ENCODE measurements at places on chromosomes 12 and 14.

DNA sequence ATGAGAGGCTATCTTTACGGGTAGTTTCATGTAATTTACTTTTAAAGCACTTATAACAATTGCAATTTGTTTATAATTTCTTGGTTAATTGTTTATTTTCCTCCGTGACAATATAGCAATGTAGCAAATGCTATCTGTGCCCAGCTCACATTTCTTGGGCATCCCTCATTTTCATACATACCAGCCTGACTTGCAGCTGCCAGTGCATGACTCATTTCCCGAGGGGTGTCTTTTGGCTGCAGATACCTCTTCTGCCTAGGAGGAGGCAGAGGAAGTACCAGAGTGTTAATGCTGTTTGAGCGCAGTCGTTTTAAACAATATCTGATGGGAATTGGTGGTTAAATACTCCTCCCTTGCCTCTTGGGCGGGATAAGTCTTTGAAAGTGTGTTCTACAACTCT, 104.2 kb upstream of the ABCD2 start:
- no peak for DNase-seq

DNA sequence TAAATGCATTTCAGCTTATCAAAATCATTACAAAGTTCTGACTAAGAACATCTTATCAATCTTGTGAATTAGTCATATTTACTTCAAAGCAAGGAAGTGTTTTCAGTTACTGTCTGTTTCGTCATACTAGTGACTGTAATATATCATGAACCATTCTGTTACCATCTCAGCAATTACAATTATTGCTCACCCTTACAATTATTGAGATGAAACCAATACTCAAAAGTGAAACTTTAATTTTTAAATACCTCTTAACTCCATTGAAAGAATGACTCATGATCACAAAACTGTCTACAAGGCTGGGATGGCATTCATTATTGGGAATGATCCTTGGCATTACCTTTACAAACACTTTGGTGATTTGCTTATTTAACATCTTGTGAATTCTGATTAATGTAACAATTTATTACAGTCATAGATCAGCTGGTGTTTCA, 90.3 kb downstream of the RPS6KA5 start:
- no peak for DNase-seq

- DNase-seq, result no peak
Measured at GRCh38 chr12:26157001-26157400, 32.2 kb upstream of the BHLHE41 start.

GRCh38 chr14:104797115-104798044, 1.8 kb upstream of the AKT1 start:
- no peak for DNase-seq

DNA sequence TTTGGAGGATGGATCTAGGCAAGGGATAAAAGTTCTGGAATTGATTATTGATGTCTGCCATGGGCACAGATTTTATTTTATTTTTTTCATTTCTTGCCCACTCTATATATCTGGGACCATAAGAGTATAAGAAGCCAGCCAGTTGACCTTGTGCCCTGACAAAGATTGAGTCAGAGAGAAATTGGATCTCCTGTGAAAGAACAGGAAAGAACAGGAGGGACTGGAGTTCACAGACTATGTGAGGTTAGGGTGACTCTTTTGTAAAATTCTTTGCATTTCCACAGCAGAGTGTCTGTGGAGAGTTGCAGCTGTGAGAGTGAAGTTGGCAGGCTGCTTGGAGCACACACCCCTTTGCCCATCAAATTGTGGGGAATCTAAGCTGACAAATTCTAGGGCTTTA, 358.4 kb upstream of the TBX3 start:
- no peak for DNase-seq

DNA sequence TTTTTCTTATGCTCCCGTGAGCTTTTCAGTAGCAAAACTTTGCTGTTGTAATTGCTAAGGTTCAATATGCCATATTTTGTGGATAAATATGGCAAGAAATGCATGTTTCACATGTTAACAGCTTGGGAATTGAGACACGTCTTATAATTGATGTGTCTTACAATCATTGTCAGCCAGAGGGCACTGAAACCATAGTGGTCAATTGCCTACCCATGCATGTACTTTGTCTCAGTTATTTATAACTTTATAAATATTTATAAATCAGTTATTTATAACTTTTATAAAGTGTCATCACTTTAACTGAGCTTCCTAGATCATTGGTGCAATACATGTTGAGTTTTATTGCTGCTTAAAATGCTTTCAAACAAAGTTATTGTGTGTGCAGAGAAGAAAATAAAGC, 82.0 kb downstream of the CATSPERB start:
- peak; percentile 49 for DNase-seq

GRCh38 chr14:32345311-32345791, 16.3 kb downstream of the AKAP6 start:
- DNase-seq, result no peak

- peak; percentile 53 for DNase-seq
Measured at GRCh38 chr12:89882050-89882449, 173.4 kb upstream of the ATP2B1 start.

GRCh38 chr12:41956353-41956752, 188.3 kb downstream of the GXYLT1 start:
- no peak for DNase-seq

- DNase-seq, result no peak
Measured at GRCh38 chr12:130952171-130952954, 1.3 kb upstream of the ADGRD1 start.

DNA sequence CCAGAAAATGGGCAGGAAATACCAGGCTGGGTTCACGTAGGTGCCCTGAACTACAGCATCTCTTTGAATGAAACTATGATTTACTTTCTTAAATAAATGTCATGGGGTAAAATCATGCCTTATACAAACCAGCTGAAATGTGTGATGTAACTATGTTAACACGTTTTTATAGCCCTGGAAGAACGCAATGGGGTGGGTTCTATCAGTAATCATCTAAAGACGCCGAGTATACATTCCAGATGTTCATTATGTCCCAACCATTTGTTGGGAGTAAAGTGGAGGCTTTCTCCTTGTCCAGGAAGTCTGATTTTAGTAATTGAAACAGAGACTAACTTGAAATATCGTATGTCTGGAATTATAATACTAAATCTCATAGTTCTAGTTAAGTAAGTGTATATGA, 16.2 kb upstream of the IGF1 start:
- no peak for DNase-seq

- no peak for DNase-seq
Measured at GRCh38 chr12:109137055-109137454, 20.7 kb downstream of the ACACB start.

DNA sequence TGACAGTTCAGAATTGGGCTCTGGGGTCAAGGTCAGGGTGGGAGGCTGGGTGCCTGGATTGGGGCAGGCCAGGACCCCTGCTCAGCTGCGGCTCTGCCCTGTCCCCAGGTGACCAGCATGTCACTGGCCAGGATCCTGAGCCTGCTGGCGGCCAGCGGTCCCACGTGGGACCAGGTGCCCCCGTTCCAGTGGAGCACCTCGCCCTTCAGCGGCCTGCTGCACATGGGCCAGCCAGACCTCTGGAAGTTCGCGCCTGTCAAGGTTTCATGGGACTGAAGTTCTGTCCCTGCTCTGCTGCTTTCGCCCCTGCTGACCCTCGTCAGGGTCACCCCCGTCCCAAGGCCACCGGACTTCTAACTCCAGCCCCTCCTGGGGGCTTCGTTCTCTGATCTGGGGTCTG, 15.3 kb downstream of the SDS start:
- DNase-seq, result no peak

GRCh38 chr12:62865937-62866336, 69.0 kb downstream of the PPM1H start:
- DNase-seq, result no peak

- DNase-seq, result no peak
Measured at GRCh38 chr12:20641106-20641505, 54.0 kb upstream of the SLCO1C1 start.

DNA sequence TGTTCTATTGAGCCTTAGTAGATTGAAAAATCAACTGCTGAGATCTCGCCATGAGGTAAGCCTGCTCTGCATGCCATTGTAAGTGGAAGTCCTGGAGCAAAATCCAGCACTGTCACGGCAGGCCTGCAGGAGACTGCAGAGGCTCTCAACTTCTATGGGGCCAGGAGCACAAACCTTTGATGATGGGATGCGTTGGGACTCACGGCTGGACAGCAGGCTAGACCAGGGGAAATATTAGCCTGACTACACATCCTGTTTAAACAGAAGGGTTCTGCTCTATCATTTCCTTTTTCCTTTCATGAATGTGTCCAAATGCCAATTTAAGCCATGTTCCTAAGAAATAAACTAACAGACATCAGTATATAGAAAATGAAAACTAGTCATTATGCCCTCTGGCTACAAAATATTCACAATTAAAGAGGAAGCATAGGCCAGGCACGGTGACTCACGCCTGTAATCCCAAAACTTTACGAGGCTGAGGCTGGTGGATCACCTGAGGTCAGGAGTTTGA, 33.9 kb upstream of the RASSF8 start:
- DNase-seq, result no peak

- DNase-seq, result no peak
Measured at GRCh38 chr14:68815298-68816182, 22.7 kb upstream of the ZFP36L1 start.

DNA sequence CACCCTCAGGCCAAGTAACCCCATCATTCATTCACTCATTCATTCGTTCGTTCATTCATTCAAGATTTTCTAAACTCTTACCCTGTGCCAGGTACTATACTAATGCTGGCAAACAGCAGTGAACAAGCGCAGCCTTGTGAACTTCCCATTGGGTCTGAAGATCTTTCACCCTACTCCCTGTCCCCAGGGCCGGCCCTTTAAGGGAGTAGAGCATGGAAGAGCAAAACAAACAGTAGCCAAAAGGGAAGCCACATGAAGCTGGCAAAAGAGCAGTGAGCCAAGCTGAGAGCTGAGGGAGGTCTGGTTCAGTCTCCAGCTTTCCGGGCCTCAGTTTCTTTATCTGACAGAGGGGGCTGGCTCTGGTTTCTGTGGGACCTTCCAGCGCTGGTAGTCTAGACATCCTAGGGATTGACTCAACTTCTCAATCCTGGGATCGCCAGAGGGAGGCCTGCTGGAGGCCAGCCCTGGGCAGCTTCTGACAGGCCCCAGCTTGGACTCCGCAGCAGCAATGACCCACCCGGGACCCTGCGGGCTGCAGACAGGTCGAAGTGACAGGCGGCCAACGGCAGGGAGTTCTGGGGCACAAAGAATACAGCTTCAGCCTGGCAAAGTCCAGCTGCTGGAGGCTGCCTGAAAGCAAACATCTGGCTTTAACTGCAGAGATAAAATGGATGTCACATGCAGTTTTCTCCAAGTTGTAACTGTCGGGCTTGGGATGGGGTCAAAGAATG, 27.1 kb downstream of the ACTN1 start:
- no peak for DNase-seq

- DNase-seq, result no peak
Measured at GRCh38 chr14:68076451-68076850, 256.9 kb downstream of the RAD51B start.

DNA sequence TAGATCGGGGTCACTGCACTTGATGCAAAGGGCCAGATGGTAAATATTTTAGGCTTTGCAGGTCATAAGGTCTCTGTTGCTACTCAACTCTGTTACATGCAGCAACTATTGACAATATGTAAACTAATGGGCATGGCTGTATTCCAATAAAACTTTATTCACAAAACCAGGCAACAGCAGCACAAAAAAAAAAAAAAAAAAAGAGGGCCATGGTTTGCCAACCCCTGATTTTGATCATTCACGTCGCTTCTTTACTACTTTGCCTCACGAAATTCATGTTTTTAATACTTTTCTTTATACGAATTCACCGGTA, 152.9 kb downstream of the RBM19 start:
- DNase-seq, result no peak

DNA sequence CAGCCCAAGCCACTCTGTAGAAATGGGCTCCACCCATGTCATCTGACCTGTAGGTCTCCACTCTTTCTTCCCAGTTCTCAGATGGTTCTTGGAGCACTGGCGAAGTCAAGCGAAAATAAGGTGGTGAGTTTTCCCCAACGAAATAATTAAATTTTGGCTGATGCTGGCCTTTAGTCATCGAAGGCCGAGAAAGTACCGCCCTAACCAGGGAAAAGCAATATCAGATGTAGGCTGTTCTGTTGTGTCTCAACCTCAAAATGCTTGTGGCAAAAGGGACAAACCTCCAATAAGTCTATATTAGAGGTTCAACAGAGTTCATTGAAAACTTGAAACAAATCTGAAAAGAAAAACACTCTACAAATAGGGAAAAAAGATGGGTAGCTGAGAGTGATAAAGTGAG, 48.6 kb upstream of the BCAT1 start:
- no peak for DNase-seq

DNA sequence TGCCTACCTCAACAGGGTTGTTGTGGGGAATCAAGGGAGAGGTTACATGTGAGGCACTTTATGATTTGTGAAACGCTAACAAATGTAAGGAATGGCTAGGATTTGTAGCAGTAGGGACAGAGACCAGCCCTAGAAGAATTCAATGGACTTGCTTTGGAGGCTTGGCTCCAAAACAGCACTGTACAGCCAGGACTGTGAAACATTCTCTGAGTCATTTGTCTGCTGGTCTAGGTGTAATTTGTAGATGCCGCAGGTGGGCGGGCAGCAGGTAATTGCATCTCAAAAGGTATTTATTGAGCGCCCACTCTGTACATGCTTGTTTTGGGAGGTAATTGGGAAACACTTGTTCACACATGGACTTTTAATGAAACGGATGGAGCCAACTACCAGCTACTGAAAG, 11.4 kb downstream of the SLC7A8 start:
- DNase-seq, result no peak

DNA sequence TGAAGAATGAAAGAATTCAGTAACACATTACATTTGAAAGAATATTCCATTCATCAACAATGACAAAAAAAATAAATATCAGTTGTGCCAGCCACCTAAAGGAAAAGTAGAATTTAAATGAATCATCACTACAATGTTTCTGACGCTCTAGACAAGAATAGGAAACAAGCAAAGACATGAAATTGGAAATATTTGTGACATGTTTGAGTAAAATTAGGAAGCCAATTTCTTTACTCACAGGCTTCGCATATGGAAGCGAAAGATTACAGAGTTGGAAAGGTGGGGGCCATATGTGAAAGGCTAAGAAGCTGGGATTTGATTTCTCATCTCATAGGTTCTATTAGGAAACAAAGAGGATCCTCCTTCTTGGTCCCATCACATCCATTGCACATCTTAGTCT, 279.0 kb downstream of the IPO8 start:
- no peak for DNase-seq

GRCh38 chr12:105420659-105421240, 90.3 kb downstream of the C12orf75 start:
- peak; percentile 84 for DNase-seq

GRCh38 chr12:26843311-26843710, 10.3 kb upstream of the ITPR2 start:
- no peak for DNase-seq

GRCh38 chr14:64733899-64734298, 29.7 kb downstream of the PLEKHG3 start:
- DNase-seq, result no peak

- DNase-seq, result no peak
Measured at GRCh38 chr14:52806115-52806514, 14.7 kb upstream of the GNPNAT1 start.

Measured in activated naive CD4-positive, alpha-beta T cell treated with anti-CD3 and anti-CD28 coated beads for 36 hours (primary cell).